Mesenchymal stem cell (in vitro differentiated cells and primary cell): ENCODE measurements at places on chromosomes 12 and 14.

- H3K27ac ChIP-seq = no peak overlapping the region
- H3K27me3 ChIP-seq = peaks cover 34% of the 10 kb centered on the region
- H3K36me3 ChIP-seq = no peaks in the 10 kb centered on the region
- peaks cover 35% of the 10 kb centered on the region for H3K4me1 ChIP-seq
- peak; percentile 39 for DNase-seq
- H3K4me3 ChIP-seq = peak overlapping the region; percentile 65
Measured at GRCh38 chr14:38209572-38210557, 2.2 kb downstream of the SSTR1 start.

DNA sequence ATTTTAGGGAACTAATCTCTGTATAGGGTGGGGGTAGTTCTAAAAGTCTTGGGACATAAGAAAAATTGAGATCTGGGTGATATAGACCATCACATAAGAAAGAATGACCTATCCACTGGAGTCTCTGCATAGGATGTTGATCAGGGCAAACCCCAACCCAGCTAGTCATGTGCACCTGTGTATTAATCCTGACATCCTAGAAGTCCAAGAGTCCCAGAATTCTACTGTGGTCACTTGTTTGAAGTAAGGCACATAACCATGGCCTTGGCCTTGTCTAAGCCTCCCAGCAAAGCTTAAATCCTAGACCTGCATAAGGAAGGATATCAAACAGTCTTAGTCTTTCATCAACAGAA, 334.1 kb upstream of the DCN start:
- no peak for DNase-seq
- no peaks in the 10 kb centered on the region for H3K4me1 ChIP-seq
- no peak overlapping the region for H3K27ac ChIP-seq
- no peak overlapping the region for H3K4me3 ChIP-seq
- H3K27me3 ChIP-seq = no peaks in the 10 kb centered on the region

- H3K27me3 ChIP-seq = no peaks in the 10 kb centered on the region
- no peak for DNase-seq
- no peak overlapping the region for H3K27ac ChIP-seq
- H3K4me3 ChIP-seq = no peak overlapping the region
- H3K36me3 ChIP-seq = no peaks in the 10 kb centered on the region
Measured at GRCh38 chr14:56224691-56225681, 106.8 kb downstream of the PELI2 start.

DNA sequence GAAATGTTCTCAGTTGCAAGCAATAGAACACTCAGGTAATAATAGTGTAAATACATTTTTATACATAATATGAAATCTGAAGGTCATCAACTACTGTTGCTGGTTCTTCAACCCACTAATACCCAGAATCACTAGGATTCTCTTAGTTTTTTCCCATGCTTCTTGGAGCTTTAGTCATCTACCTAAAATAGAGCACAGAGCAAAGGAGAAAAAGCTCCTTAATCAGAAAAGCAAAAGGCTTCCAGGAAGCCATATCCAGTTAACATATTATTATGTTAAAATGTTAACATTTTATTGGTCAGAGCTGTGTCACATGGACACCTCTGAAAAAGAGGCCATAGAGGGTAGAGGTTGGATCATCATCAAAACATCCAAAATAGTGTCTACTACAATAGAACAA, 57.0 kb downstream of the CCER1 start:
- no peak overlapping the region for H3K27ac ChIP-seq
- H3K4me1 ChIP-seq = no peaks in the 10 kb centered on the region
- no peaks in the 10 kb centered on the region for H3K27me3 ChIP-seq
- no peaks in the 10 kb centered on the region for H3K36me3 ChIP-seq

GRCh38 chr14:96260341-96260821, 4.4 kb downstream of the BDKRB1 start:
- peaks cover 64% of the 10 kb centered on the region for H3K36me3 ChIP-seq
- peak; percentile 86 for DNase-seq
- H3K27ac ChIP-seq = no peak overlapping the region
- no peaks in the 10 kb centered on the region for H3K27me3 ChIP-seq
- no peak overlapping the region for H3K4me3 ChIP-seq

- no peaks in the 10 kb centered on the region for H3K27me3 ChIP-seq
- H3K4me3 ChIP-seq = no peak overlapping the region
- no peaks in the 10 kb centered on the region for H3K4me1 ChIP-seq
- no peak overlapping the region for H3K27ac ChIP-seq
Measured at GRCh38 chr12:20232931-20233675, 135.2 kb upstream of the PDE3A start.

DNA sequence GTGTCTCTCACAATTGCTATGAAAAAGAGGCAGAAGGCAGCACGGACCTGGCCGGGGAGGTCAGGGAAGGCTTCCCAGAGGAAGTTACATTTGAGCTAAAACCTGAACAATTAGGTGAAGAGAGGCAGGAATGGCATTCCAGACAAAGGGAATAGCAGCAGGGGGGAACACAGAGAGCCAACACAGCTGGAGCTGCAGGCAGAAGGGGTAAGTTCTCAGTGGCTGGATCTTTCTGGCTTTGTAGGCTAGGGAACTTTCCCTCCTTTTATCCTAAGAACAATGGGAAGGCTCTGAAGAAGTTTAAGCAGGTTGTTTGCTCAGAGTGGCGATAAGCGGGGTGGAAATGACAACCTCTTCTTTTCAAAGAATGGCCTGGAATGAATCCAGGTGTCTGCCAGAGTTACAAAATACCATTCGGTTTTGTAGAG, 100.0 kb downstream of the PRIMA1 start:
- no peak for DNase-seq
- H3K27ac ChIP-seq = no peak overlapping the region
- no peaks in the 10 kb centered on the region for H3K36me3 ChIP-seq
- peaks cover 16% of the 10 kb centered on the region for H3K27me3 ChIP-seq

- no peaks in the 10 kb centered on the region for H3K36me3 ChIP-seq
- no peaks in the 10 kb centered on the region for H3K4me1 ChIP-seq
- H3K27me3 ChIP-seq = no peaks in the 10 kb centered on the region
- no peak overlapping the region for H3K27ac ChIP-seq
- H3K4me3 ChIP-seq = no peak overlapping the region
Measured at GRCh38 chr12:130127532-130127911, 34.7 kb upstream of the FZD10 start.

DNA sequence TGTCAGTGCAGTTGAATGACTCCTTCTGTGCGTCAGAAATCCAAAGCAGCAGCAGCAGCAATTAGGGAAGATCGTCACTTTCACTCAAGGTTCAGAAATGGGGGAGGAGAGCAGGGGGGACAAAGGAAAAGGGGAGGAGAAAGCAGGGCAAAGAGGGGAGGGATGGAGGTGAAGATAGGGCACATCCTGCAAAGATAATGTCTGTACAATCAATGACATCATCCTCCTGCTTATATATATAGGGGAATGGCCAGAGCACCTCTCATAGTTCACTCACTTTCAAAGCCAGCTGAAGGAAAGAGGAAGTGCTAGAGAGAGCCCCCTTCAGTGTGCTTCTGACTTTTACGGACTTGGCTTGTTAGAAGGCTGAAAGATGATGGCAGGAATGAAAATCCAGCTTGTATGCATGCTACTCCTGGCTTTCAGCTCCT, at the start of gene NTS:
Gene NTS (plus strand): TSS at position 265 of the 431 bp plus-strand sequence. CDS start 109 bp downstream, at position 374.
- no peaks in the 10 kb centered on the region for H3K36me3 ChIP-seq
- H3K27ac ChIP-seq = no peak within 1 kb of the TSS
- peak; percentile 17 for DNase-seq
- H3K4me1 ChIP-seq = peaks cover 2% of the 10 kb centered on the region
- H3K4me3 ChIP-seq = no peak within 1 kb of the TSS
- no peaks in the 10 kb centered on the region for H3K27me3 ChIP-seq

- H3K27me3 ChIP-seq = no peaks in the 10 kb centered on the region
- DNase-seq = no peak
- no peak overlapping the region for H3K27ac ChIP-seq
- H3K36me3 ChIP-seq = no peaks in the 10 kb centered on the region
- no peaks in the 10 kb centered on the region for H3K4me1 ChIP-seq
Measured at GRCh38 chr14:29217813-29218450, 451.3 kb downstream of the FOXG1 start.

DNA sequence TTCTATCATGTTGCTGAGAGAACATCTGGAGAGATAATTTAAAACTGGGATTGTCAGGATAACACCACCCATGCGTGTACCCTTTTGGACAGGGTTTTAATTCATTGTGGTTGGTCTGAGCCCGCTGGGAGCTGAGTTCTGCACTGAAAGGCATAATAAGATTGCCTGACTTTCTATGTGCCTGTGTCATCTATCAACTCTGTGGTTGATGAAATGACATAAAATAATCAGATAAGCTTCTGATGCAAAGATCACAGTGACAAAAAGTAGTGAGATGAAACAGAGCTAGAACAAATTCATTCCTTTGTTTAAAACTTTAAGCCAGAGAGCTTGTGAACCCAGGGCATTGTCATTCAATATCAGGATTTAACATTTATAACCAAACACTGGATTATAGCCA, 98.7 kb downstream of the BBS10 start:
- H3K27ac ChIP-seq = no peak overlapping the region
- no peaks in the 10 kb centered on the region for H3K4me1 ChIP-seq
- no peaks in the 10 kb centered on the region for H3K36me3 ChIP-seq

DNA sequence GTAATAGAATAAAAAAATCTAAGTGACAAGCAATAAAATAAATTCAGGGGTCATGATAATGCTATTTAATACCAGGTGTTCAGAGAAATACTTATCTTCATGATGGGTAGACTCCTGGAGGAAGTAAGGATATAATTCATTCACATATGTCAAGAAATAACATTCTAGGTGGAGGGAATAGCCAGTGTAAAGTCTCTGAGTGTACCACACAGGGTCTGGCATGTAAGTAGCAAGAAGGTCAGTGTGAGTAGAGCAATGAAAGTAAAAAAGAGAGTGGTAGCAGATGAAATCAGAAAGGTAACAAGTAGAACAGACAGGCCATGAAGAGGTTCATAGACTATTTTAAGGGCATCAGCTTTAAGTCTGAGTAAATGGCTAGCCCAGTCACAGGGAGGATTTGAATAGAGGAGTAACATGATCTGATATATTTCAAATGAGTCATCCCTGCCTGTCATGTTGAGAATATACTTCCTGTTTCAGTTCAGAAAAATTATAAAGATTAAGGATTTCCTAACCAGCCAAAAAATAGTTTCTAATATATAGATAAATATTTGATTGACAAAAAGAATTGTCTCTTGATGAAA, 519.9 kb downstream of the C12orf50 start:
- H3K27me3 ChIP-seq = no peaks in the 10 kb centered on the region
- H3K4me1 ChIP-seq = peaks cover 2% of the 10 kb centered on the region
- peak overlapping the region; percentile 60 for H3K27ac ChIP-seq
- no peak overlapping the region for H3K4me3 ChIP-seq
- no peaks in the 10 kb centered on the region for H3K36me3 ChIP-seq
- DNase-seq = peak; percentile 65

DNA sequence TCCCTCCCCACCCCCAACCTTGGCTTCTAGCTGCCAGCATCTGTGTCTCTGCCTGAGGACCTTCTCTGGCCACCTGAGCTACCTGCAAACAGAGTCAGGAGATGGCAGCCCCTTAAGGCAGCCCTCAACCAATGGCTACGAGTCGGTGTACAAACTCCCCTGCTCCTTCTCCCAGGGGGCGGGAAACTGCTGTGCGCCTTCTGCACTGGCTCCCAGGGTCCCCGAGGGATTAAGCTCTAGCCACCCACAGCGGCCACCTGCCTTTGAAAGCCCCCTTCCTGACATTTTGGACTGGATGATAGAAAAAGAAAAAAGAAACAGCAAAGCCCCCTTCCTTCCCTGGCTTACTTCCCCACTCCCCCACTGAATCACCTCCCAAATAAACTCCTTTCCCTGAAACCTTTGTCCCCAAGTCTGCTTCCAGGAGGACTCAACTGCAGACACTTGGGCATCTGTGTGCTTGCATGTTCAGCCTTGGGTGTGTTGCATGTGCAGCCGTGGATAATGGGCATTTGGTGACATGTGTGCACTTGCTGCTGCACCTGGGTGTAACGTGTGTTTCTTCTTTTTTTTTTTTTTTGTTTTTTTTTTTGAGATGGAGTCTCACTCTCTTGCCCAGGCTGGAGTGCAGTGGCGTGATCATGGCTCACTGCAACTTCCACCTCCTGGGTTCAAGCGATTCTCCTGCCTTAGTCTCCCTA, 6.0 kb downstream of the SDS start:
- no peak overlapping the region for H3K27ac ChIP-seq
- H3K27me3 ChIP-seq = peaks cover 29% of the 10 kb centered on the region
- no peaks in the 10 kb centered on the region for H3K4me1 ChIP-seq
- DNase-seq = no peak
- no peak overlapping the region for H3K4me3 ChIP-seq

- no peak overlapping the region for H3K27ac ChIP-seq
- H3K36me3 ChIP-seq = no peaks in the 10 kb centered on the region
- peak; percentile 53 for DNase-seq
- H3K4me3 ChIP-seq = no peak overlapping the region
Measured at GRCh38 chr12:716506-716905, 35.9 kb upstream of the WNK1 start.

GRCh38 chr12:96371138-96371789, 29.0 kb downstream of the CDK17 start:
- DNase-seq = no peak
- no peak overlapping the region for H3K4me3 ChIP-seq
- no peak overlapping the region for H3K27ac ChIP-seq
- no peaks in the 10 kb centered on the region for H3K27me3 ChIP-seq
- H3K36me3 ChIP-seq = no peaks in the 10 kb centered on the region

GRCh38 chr14:70269582-70269981, 80.8 kb upstream of the SLC8A3 start:
- H3K4me3 ChIP-seq = no peak overlapping the region
- no peaks in the 10 kb centered on the region for H3K4me1 ChIP-seq
- no peak overlapping the region for H3K27ac ChIP-seq
- H3K36me3 ChIP-seq = no peaks in the 10 kb centered on the region
- peaks cover 3% of the 10 kb centered on the region for H3K27me3 ChIP-seq

- H3K27me3 ChIP-seq = peaks cover 2% of the 10 kb centered on the region
- no peak overlapping the region for H3K4me3 ChIP-seq
- H3K4me1 ChIP-seq = no peaks in the 10 kb centered on the region
- H3K27ac ChIP-seq = no peak overlapping the region
- DNase-seq = no peak
- H3K36me3 ChIP-seq = no peaks in the 10 kb centered on the region
Measured at GRCh38 chr12:131357920-131358319, 353.0 kb upstream of the SFSWAP start.

DNA sequence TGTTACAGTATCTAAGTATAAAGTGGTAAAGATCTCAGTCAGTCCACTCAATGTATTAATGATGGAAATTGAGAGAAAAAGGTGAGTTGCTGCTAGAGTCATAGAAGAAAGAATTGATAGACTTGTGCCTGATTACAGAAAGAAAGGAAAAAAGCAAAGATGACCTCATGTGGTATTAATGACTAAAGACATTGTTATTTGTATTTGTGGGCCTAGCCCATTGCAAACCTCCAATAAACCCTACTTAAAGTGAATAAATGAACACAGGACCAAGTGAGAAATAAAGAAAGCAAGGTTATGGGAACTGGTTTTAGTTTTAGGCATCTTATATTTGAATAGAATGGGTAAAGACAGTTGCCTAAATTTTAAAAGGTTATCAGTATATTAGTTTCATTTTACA, 105.5 kb downstream of the SYT1 start:
- H3K36me3 ChIP-seq = no peaks in the 10 kb centered on the region
- no peaks in the 10 kb centered on the region for H3K27me3 ChIP-seq
- no peaks in the 10 kb centered on the region for H3K4me1 ChIP-seq
- no peak overlapping the region for H3K4me3 ChIP-seq
- H3K27ac ChIP-seq = no peak overlapping the region
